GDM1 (cell line): ENCODE measurements at places on chromosomes 11 and 22.

- DNase-seq, result no peak
These were observed 908.5 kb upstream of the RAG2 start for GRCh38 chr11:37506531-37506930.

GRCh38 chr11:102487214-102487613 lies 34.6 kb upstream of the TMEM123 start:
- no peak for DNase-seq

DNA sequence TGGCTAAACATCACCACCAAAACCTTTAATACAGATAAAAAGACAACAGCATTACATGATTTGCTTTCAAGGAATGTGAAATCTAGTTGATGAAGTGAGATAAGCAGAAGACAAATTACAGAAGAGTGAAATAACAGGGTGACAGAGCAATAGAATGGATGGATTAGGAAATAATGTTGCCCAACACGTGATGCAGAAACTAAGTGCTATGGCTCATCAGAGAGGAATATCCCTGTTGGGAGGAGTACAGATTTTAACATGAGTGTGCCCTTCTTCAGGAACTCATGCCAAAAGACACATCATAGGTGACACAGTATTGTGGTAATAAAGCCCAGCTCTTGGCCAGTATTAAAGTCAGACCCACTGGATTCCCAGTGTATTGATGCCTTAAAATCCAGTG lies 176.6 kb upstream of the RAG2 start:
- no peak for DNase-seq

- no peak for DNase-seq
These were observed 41.6 kb downstream of the AHNAK start for GRCh38 chr11:62505059-62505439.

DNA sequence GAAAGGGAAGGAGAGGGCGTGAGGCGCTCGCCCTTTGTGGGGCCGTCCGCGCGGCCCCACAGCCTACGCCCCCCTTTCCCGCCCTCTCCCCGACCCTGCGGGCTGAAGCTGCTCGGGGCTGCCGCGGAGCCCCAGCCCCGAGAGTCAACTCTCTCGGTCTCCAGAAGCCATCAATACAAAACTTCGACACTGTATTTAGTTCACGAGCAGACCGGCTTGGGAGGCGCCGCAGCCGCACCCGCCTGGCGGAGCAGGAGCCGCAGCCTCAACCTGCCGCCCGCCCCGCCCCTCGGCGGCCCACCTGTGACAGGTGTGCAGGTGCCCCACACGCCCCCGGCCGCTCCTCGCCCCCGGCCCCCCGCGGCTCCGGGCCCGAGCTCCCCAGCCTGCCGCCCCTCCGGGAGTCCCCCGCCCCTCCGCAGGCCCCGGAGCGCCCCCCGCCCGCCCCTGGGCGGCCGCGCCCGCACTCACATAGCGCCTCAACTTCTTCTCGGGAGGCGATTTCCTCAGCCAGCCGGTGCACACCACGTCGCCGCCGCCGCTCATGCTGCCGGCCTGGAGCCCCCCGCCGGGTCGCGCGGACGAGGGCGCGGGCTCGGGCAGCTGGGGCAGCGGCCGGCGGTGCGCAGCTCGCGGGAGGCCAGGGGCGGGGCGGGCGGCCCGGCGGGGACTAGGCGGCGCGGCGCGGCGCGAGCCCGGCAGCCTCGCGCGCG lies at the start of gene GAB2:
GAB2 (minus strand) TSS at position 646 of the 713 bp plus-strand sequence; CDS start at position 546, 100 bp downstream.
- DNase-seq, result no peak

DNA sequence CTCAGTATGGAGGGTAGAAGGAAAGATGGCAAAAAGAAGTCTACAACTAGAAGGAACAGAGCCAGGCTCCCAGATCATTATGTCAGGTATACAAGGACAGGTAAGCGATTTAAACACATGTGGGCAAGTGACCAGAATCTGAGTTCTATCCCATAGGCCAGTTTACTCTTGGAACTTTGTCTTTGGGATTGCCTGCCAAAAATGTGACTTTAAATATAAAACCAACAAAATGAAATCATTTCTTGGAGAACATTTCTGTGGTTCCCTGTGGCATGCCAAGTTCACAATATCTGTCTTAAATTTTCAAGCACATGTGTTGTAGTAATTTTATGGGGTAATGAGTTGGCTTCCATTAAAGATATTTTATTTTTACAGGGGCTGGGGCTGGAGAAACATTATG lies 141.0 kb downstream of the SLC17A6 start:
- no peak for DNase-seq

GRCh38 chr11:32435511-32435941 lies at the start of gene WT1:
TSS of gene WT1 (minus strand) at chr11:32435539.
- DNase-seq, result peak; percentile 33

DNA sequence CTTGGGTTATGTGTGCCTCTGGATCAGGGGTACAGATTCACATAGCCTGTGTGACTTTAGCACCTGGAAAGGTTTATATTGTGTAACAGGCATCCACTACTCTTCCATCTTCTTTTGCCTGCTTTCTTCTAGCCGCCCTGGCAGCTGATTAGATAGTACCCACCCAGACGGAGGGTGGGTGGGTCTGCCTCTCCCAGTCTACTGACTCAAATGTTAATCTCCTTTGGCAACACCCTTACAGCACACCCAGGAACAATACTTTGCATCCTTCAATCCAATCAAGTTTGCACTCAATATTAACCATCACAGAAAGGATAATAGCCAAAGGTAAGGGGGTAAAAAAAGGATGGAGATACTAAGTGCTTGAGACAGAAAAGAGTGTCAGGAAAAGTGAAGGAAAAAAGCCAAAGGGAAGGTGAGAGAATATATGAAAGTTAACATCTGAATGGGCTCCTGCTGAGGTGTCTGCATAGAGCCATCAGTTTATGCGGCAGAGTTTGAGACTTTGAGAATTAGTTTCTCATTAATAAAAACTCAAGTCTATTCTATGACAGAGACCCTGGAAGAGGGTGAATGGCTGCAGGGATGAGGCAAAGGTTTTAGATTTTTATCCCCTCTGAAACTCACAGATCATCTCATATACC lies 2.6 kb upstream of the OR51B6 start:
- no peak for DNase-seq

DNA sequence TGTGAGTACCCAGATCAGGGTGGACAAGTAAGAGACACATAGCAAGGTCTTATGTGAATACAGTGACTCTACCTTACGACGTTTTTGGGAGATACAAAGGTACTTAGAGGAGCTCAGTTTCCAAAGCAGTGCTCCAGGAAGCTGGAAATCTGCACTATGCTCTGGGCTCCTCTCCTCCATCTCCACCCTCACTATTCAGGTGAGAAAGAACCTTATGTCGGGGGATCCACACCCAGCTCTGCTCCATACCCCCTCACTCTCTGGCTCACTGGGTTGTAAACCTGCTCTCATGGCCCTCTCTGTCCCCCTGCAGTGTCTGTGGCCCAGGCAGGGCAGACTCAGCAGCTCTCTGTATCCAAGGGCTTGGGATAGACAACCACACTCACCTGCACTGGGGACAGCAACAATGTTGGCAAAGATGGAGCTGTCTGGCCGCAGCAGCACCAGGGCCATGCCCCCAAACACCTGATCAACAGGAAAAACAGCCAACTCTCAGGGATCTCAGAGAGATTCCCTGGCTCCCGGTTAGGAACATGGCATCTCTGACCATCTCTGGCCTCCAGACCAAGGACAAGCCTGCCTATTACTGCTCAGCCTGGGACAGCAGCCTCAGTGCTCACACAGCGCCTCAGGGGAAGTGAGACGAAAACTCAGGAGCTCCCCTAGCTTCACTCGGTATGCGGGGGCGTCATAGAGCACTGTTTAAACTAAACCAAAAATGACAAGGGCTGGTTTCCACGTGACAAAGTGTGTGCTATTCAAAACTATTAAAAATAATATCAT lies 60.9 kb upstream of the TOP3B start:
- DNase-seq, result no peak

- no peak for DNase-seq
These were observed 335.2 kb downstream of the MIAT start for GRCh38 chr22:26992556-26992955.

GRCh38 chr11:82906931-82907330 lies 5.4 kb downstream of the DDIAS start:
- no peak for DNase-seq

GRCh38 chr22:25146307-25146706 lies 53.4 kb upstream of the CRYBB3 start:
- no peak for DNase-seq

GRCh38 chr11:1899090-1899489 lies 7.4 kb upstream of the PRR33 start:
- DNase-seq, result no peak

- no peak for DNase-seq
These were observed 2.3 kb downstream of the USP35 start for GRCh38 chr11:78190871-78191538.
